Skeletal muscle tissue (tissue), 5 donors: ENCODE measurements at places on chromosomes 13 and 19. TPM values are rescaled to one million over a fixed set of nuclear protein-coding genes. Genes with fewer than 3 reads are reported as not detected.

Gene RNF17
- total RNA-seq: 0.52 TPM

Gene PRR19
- not detected for total RNA-seq

Gene KLF1
- 2.1 TPM for total RNA-seq

Gene NOVA2
- 0.52 TPM for total RNA-seq

Gene PLIN3
- 55.3 TPM for total RNA-seq

Gene SIGLEC14
- total RNA-seq: not detected

Gene CEACAM4
- 1.0 TPM for total RNA-seq

Gene ZNF208
- 1.0 TPM for total RNA-seq
